ENCODE measurements at places on chromosomes 2 and 18.

DNA sequence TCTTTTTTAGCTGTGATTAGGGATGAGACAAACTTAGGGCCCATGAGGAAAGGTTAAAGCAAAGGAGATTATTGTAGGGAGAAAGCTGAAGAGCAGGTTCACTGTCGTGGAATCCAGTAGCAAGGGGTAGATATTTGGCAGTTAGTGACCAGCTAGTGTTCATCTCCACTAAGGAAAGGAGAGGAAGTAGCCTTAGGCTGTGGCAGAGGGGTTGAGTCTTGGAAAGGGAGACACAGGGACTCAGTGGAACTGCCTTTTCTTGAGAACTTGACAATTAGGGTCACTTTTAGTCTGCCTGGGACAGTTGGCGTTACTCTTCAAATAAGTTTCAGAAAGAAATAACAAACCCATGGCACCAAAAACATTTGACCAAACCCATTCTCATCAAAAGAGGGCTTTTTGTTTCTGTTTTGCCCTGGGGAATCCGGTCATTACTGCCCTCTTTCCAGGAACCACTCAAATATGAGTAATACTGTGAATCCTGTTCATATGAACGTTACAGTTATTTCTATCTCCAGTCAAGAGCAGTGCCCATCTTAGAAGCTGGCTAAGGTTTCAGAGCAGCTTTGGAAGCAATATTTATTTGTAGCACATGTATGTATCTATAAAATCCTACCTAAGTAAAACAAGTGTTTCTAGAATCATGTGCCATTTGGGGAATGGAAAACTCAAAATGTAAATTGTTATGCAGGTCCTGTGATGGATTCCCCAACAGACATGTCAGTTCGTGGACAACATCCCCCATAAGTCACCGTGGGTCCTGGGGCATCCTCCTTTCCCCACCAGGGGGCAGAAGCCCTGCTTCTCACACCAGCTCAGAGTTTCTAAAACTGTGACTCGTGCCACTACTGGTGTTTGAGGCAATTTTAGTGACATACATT, 77.3 kb upstream of the PHLPP1 start:
- no peak for DNase-seq

DNA sequence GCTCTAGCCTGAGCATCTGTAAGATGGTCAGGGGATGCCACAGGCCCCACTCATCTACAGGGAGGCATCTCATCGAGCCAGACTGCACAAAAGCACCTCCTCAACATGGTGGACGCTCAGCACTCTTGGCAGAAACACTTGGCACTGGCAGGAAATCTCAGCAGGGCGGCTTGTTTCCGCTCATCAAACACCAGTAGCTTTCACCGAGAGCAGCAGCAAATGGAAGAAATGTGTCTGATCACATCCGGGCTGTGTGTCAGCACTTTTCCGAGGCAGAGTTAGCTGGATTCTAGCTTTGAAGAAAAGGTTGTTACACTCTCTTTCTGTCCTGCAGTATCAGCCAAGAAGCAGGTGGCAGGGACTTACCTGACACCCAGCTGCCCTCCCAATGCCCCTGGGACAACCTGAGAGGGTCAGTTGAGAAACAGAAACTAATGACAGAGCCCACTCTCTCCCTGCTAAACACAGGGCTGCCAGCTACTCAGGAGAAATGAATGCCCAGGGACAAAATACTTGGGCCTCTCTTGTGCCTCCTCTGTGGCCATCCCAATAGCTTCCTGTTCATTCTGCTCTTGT, 68.9 kb upstream of the FZD7 start:
- DNase-seq: no peak

DNA sequence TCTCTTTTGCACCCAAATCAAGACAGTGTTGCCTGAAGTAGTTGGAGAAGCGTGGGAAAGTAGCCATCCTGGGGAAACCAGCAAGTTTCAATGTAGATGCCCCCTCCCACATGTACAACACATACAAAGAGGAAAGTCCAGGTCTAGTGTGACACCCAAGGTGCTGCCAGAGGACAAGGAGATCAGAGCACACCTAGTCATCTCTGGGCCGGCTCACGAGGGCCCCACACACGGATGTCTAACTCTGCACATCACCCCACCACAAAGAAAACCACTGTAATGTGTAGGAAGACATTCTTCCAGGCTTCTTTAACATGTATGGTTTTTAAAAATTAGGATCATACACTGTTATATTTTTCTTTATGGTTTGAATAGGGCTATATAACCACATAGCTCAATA, 21.6 kb downstream of the PARD6G start:
- no peak for DNase-seq

DNA sequence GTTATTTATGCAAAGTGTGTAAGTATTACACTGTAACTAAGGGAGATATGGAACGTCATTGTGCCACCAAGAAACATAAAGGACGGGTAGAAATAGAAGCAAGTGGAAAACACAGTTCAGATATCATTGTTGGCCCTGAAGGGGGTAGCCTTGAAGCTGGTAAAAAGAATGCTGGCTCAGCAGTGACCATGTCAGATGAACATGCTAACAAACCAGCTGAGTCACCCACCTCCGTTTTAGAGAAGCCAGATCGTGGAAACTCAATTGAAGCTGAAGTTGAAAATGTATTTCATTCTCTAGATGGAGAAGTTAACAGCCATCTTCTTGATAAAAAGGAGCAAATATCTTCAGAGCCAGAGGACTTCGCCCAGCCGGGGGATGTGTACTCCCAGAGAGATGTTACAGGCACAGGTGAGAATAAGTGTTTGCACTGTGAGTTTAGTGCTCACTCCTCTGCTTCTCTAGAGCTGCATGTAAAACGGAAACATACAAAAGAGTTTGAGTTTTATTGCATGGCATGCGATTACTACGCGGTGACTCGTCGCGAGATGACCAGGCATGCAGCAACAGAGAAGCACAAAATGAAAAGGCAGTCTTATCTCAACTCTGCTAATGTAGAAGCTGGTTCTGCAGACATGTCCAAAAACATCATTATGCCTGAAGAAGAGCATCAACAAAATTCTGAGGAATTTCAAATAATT, 36.1 kb downstream of the ZNF407 start:
- no peak for DNase-seq

GRCh38 chr2:84041506-84041905, 417.6 kb downstream of the SUCLG1 start:
- DNase-seq: no peak

DNA sequence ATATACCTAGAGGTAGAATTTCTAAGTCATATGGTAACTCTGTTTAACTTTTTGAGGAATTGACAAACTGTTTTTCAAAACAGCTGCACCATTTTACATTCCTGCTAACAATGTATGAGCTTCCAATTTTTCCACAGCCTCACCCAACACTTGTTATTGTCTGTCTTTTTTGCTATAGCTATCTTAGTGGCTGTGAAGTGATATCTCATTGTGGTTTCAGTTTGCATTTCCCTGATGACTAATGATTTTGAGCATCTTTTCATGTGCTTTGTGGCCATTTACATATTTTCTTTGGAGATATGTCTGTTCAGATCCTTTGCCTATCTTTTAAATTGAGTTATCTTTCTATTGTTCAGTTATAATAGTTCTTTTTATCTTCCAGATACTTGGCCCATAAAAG, 273.8 kb downstream of the AGPS start:
- no peak for DNase-seq

GRCh38 chr2:30421026-30421603, 25.9 kb upstream of the LCLAT1 start:
- DNase-seq: no peak

GRCh38 chr2:66789741-66790140, 354.8 kb downstream of the MEIS1 start:
- DNase-seq: no peak

- no peak for DNase-seq
These were observed 31.2 kb upstream of the NPC1 start for GRCh38 chr18:23617412-23618014.

DNA sequence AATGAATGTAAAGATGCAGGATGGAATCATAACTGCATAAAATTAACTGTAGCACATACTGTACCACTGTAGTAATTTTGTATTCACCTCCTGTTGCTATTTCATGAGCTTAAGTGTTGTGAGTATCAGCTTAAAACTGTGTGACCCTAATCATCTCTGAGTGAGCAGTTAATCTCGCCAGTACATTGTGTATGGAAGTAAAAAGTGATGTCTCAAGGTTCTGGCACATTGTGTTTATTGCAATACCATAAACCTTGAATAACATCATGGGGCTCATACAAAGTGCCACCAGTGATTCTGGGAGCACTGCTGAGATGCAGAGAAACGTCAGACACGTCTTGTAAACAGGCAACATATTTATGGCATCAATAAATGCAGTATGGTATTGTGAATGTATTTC, 124.5 kb downstream of the PMAIP1 start:
- no peak for DNase-seq

DNA sequence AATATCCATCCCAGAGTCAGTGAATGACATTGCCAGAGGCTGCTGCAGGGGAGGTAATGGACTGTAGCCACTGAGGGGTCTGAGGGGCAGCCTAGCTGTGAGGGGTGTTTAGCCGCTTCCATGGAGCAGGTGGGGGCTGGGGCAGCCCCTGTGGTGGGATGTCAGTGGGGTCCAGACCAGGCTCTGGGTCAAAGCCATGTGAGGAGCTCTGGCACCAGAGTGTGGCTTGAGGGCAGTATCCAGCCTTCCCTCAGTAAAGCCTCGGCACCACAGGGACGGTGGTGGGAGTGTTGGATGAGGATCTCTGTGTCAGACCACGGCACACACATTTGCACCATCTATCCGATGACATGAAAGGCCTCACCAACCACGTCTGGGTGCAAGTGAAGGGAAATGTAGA, 85.0 kb downstream of the INHBB start:
- no peak for DNase-seq

GRCh38 chr2:72722492-72723070, 103.3 kb downstream of the EXOC6B start:
- no peak for DNase-seq

DNA sequence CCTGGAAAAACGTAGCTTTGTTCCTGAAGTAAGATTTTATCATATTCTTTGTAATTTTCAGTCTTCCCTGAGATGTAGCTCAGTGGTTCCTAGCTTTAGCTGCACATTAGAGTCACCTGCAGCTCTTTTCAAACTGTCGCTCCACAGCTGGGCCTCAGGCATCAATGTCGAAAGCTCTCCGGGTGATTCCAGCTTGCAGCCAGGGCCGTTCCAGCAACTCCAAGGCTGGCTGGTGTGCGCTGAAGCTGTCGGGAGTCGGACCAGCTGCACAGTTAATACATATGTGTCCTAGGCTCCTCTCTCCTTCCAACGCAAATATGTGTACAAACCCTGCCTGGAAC, 609 bp upstream of the ZNF2 start:
- DNase-seq: no peak

DNA sequence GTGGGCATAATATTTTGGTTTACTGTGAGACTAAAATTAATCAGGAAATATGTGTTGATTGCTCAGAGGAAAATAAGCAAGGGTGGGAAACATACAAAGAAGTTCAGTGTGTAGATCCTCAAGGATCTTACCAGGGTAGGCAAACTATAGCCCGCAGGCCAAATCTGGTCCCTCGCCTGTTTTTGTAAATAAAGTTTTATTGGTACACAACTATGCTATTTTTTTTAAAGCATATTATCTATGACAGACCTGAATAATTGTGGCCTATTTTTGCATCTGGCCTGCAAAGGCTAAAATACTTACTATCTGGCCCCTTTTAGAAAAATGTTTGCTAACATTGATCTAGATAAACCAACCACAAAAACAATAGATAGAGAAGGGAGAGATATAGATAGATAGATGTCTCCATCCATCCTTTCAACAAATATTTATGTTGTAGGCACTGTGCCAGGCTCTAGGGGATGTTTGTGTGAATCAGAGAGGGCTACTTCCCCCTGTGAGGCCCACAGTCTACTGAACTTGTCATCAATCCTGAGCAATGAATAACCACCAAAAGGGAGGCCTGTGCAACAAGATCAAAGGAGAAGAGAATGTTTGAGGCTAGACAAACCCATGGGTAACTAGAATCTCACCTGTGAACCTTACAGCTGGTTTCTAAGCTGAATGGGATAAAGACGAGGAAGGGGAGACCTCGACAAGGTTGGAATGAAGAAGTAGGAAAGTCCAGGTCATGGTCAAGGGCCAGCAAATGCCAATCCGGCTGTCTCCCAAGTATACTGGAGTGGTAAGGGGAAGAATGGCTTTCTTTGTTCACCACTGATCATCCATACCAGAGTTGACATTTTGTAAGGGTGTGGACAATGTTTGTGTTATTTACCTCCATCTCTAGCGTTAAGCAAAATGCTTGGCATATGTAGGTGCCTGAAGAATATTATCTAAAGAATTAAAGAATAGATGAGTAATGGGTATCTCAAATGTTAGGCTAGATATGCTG, 23.6 kb downstream of the ALPK2 start:
- DNase-seq: no peak

DNA sequence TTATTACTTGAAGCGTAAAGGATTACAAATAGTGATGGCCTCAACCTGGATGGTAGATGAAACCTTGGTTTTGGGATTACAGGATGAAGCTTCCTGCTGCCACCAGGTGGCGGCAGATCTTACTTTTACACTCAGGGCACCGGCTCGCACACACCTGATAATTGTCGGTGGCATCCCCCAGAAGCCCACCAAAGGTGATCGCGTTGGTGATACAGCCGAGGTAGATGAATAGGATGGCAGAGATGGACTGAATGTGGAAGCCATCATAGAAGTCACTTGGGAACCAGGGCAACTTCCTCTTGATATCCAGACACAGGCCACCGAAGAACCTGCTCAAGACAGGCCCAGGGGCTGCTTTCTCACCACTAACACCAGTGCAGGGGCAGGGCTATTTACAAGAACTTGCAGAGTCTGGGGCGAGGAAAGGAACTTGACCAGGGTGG, 51.8 kb downstream of the MTHFD2 start:
- DNase-seq: peak; percentile 18

GRCh38 chr2:73163483-73164367, 38.6 kb upstream of the NOTO start:
- DNase-seq: no peak

GRCh38 chr2:59888015-59888414, 665.4 kb downstream of the BCL11A start:
- no peak for DNase-seq

DNA sequence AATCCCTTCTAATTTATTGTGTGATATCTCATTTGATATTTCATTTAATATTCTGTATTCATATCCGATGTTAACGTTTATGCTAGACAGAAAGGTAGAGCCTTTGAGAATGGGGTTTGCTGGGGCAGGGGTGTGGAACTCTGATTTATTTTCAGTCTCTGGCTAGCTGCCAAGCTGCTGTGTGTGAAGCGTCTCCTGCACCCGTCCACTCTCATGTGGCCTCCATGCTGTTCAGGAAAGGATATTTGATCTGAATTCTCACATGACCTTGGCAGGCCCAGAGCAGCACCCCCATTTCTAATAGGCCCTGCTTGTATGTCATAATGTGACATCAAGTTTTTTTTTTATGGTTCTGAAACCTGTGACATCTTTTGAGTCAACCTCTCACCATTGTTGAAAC, 1.6 kb downstream of the IL1R1 start:
- no peak for DNase-seq

DNA sequence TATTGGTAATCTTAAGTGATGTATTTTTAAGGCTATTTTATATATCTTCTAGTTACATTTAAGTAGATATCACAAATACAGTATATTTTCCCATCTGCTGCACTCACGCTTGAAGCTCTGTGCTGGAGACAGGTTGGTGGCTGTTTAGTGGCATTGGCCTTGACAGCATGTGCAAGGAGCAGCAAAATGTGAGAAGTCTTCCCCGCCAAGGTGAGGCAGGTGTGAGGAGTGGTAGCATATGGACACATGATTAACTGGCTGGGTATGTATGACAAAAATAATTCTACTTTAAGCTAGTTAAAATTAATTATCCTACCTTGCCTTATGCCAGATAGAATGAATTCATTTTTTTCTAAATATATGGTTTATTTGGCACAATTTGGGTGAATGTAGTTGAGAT, 117.2 kb downstream of the CCDC102B start:
- DNase-seq: no peak
